ENCODE measurements at places on chromosomes 5 and 9.

- no peak for DNase-seq
These were observed 1992.1 kb upstream of the NUDT12 start for GRCh38 chr5:105554568-105555169.

- DNase-seq = peak; percentile 42
These were observed 12.8 kb upstream of the PRSS3 start for GRCh38 chr9:33782395-33783152.

- DNase-seq = no peak
These were observed 8.2 kb downstream of the PBX3 start for GRCh38 chr9:125755340-125755739.

- DNase-seq = no peak
These were observed 120.4 kb upstream of the OSMR start for GRCh38 chr5:38725371-38725865.

DNA sequence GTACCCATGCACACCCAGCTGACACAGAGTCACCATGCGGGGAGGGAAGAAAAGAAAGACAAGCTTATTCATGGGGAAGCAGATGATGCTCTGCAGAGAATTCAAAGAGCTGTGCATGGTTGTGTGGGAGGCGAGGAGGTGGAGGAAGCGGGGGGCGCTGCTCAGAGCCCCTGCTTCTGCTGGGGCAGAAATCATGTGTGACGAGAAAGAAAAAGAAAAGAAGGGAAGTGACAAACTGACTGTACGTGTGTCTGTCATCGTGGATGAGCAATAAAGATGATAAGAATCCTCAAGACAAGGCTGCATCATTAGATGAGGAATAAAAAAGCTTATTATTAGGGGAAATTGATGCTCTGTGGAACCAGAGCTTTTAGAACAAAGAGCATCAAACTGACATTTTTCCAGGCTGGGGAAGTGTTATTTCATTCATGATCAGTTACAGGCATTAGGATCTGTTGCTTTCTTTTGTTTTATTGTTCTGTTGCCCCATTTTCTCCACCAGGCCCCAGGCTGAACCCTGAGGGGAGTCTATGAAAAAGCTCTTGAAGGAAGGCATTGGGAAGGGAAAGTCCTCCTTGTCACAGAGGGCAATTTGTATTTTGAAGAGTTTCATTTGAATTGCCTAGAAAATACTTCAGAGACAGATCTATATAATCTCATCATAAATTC, 20.3 kb upstream of the SH3RF2 start:
- no peak for DNase-seq

DNA sequence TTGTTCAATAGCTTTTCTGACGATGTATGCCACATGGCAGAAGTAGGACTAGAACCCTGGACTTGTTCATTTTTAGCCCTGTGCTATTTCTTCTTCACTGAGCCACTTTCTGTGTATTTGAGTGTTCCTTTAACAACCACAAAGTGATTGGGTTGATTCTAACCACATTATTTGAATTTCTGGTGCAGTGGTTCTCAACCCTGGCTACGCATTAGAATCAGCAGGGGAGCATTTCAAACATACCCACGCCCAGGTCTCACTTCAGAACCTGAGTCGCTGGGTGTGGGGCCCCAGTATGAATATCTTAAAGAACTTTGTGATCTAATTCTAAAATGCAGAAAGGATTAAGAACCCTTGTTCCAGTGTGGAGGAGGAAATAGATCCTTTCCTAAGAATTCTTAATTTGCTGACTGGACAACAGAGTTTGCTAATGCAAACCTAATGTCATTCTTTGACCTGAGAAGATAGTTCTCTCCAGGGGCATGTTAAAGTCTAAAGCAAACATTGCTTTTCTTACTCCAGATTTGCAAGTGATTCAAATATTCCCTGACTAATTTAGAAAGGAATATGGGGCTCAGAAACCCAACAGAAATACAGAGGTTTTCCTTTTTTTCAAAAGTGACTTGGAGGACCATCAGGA, 75.4 kb upstream of the GDNF start:
- DNase-seq = no peak

- DNase-seq = no peak
These were observed 41.1 kb downstream of the ERBIN start for GRCh38 chr5:65967288-65968066.

DNA sequence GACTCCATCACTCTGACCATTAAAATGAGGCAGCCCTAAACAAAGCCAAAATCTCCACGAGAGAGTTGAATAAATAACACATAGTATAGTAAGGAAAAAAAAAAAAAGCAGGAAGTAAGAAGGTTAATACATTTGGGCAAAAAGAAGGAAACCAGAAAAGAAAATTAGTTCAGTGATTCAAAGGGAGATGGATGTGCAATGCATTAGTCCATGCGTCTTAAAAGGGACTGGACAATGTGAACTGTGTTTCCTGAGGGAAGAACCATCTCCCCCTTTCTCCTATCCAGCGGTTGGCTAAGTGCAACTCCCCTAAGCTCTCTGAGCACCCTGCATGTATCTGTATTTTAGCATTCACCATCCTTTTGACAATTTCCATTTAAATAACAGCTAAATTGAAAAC, 1.4 kb downstream of the ANKRA2 start:
- no peak for DNase-seq

- no peak for DNase-seq
These were observed 1.1 kb downstream of the HNRNPA0 start for GRCh38 chr5:137752905-137753690.

- no peak for DNase-seq
These were observed 109.9 kb upstream of the SLC30A5 start for GRCh38 chr5:68983959-68984358.
